ENCODE measurements at places on chromosomes 3 and 15. TPM values are rescaled to one million over a fixed set of nuclear protein-coding genes. Genes with fewer than 3 reads are reported as not detected.

Gene ANKUB1
- not detected for total RNA-seq

Gene SLC25A20
- total RNA-seq, result 9.9 TPM

Gene SCAANT1
- not detected for total RNA-seq

Gene STARD9
- total RNA-seq, result 11.5 TPM

Gene XIRP1
- not detected for total RNA-seq

Gene TLR9
- total RNA-seq, result not detected

Gene ECE2
- total RNA-seq, result not detected

Gene DPPA2
- not detected for total RNA-seq

Gene RASGRP1
- not detected for total RNA-seq

Measured in subcutaneous preadipocyte (primary cell).